ENCODE measurements at places on chromosomes 5 and 9.

DNA sequence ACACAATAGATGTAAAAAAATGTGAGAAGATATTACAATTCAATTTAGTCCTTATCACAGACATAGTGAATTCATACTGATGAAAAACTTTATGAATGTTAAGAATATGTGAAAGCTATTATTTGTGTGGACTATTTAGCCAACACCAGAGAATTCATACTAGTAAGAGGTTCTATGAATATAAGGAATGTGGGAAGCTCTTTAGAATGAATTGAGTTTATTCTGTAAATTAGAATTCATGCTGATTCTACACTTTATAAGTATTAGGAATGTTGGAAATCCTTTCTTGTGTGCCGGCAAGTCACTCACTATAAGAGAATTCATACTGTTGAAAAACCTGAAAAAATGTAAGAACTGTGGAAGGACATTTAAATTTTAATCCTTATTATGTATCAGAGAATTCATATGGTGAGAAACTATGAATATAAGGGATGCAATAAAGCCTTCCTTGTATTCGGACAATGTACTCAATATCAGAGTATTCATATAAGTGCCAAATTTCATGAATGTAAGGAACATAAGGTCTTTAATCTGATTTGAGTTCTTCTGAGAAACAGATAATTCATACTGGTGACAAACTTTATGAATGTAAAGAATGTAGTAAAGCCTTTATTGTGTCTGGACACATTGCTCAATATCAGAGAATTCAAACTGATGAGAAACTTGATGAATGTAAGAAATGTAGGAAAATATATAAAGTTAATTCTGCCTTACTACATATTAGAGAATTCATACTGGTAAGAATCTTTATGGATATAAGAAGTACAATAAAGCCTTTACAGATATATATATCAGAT, 21.6 kb upstream of the PCDHA1 start:
- no peak for DNase-seq

- no peak for DNase-seq
Observed at GRCh38 chr5:173304591-173304988, 23.6 kb downstream of the STC2 start.

DNA sequence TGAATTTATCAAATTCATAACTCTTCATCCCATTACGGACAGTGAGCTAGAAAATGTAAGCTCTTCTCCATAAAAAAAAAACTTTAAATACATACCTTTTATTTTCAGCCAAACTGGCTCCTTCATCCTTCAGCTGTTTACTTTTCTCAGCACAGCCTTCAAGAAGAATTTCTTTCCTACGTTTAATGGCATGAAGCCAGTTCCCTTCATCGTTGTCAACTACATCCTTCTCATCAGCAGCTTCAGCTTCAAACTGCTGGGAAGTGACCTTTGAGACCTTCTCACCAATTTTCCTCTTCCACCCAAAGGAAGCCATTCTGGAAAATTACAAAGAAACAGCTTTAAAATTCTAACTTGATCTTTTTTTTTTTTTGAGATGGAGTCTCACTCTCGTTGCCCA, 9.1 kb downstream of the TTC33 start:
- no peak for DNase-seq

DNA sequence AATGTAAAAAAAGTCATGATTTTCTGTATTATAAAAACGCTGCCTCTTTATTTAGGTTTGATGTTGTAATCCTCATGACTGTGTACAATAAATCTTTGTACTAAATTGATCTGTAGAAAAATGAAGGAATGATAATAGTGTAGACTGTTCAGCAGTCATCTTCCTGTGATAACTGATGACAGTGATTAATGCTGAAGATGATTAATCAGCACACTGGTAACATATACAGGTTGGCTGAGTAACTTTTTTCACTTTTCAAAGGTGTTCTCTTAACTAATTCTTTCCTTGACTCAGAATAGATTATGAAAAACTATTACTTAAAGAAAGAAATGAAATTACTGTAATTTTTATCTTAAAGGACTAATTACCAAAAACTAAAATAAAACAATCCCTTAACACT, 122.5 kb downstream of the RFX3 start:
- DNase-seq = no peak

DNA sequence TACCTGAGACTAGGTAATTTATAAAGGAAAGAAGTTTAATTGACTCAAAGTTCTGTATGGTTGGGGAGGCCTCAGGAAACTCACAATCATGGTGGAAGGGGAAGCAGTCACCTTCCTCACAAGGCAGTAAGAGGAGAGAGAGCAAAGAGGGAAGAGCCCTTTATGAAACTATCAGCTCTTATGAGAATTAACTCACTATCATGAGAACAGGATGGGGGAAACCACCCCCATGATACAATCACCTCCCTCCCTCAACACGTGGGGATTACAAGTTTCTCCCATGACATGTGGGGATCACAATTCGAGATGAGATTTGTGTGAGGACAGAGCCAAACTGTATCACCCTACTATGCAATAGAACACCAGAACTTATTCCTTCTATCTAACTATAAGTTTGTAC, 27.9 kb downstream of the CD274 start:
- no peak for DNase-seq

- DNase-seq = no peak
Observed at GRCh38 chr9:93255494-93255867, 71.5 kb downstream of the WNK2 start.

GRCh38 chr5:68240202-68240601, 24.6 kb downstream of the PIK3R1 start:
- no peak for DNase-seq

DNA sequence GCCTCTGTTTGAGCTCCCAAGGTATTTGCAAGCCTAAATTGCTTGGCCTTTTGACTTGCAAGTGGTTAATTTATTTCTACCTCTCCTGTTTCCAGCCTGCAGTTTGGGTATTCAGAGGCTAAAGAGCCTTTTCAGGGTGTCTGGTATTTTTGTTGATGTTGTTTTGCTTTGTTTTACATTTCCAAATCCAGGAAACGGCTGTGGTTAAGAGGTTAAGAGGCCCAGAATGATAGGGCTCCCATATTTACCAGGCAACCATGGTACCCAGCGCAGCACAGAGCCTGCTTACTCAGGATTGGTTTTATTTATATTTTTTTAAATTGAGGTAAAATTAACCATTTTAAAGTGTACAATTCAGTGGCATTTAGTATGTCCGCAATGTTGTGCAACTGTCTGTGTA, 92.1 kb downstream of the PDZD2 start:
- DNase-seq = no peak

- no peak for DNase-seq
Observed at GRCh38 chr5:61650661-61651060, 318.6 kb downstream of the ZSWIM6 start.

GRCh38 chr9:118575341-118576070, 793.7 kb downstream of the BRINP1 start:
- no peak for DNase-seq

DNA sequence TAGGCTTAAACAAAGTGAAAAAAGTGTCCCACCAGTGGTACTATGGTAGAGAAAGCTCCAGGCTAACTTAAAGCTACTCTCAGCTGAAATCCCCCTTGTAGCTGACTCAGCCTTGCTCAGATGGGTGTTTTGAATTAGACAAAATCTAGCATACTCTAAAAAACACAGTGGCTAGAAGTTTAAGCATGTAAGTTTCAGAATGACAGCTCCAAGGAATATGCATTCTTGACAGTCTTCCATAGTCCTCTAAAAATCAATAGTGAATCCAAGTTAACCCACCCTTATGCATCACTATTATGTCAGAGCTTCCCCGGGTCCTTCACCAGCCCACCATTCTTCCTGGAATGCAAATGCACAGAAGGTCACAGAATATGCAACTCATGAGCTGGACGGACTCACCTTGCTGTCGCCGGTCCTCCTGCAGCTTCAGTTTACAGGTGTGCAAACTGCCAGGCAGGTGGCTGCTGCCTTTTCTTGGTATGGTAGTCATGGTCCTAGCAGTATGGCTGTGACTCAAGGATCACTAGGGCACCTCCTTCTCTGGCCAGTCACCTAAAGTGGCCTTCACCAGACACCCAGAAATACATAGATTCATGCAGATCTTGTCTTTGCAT, 668 bp downstream of the RANBP3L start:
- DNase-seq = no peak

DNA sequence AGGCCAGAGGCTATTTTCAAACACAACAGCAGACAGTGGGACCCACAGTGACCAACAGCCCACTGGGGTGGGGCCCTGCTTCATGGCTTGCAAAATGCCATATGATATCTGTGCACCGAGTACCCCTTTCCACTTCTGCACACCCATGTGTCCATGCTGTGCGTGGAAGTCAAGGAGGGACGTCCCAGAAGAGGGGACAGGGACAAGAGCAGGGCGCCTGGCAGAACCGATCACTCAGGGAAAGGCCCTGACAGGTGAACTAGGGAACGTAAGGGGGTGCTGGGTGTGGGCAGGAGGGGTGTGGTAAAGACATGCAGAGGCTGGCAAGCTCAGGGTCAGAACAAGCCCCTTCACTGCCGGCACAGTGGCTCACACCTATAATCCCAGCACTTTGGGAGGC, 7.6 kb upstream of the TTLL11 start:
- DNase-seq = no peak

GRCh38 chr5:4295663-4296339, 700.2 kb downstream of the IRX1 start:
- no peak for DNase-seq

GRCh38 chr9:124128568-124129166, 117.1 kb downstream of the LHX2 start:
- DNase-seq = no peak

DNA sequence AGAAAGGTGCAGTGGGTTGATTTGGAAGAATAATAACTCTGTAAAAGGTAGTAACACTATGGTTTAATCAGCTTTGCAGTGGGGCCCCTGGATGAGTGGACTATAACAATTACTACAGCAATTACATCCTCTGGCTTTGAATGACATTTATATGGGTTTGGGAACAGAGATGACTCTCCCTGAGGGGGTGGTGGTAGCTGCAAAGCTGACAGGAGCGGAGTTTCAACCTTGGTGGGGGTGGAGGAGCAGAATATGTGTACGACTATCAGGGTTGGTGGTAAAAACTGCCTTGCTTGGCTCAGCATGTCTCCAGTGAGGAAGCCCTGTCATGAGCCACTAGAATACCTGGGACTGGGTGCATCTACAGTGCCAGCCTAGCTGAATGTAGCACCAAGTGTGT, 28.3 kb upstream of the NR3C1 start:
- no peak for DNase-seq

DNA sequence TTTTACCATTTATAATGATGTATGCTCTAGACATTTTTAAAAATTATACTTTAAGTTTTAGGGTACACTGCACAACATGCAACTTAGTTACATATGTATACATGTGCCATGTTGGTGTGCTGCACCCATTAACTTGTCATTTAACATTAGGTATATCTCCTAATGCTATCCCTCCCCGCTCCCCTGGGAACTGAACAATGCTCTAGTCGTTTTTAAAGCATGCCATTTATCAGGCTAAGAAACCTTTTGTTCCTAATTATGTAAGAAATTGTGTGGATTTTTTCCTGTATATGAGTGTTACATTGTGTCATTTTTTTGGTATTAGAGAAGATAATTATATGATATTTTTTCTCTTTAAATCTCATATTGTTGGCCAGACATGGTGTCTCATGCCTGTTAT, 72.8 kb upstream of the SGCD start:
- no peak for DNase-seq

GRCh38 chr5:1090538-1090937, 21.3 kb downstream of the SLC12A7 start:
- no peak for DNase-seq

- no peak for DNase-seq
Observed at GRCh38 chr5:57825031-57825686, 342.5 kb upstream of the ACTBL2 start.

DNA sequence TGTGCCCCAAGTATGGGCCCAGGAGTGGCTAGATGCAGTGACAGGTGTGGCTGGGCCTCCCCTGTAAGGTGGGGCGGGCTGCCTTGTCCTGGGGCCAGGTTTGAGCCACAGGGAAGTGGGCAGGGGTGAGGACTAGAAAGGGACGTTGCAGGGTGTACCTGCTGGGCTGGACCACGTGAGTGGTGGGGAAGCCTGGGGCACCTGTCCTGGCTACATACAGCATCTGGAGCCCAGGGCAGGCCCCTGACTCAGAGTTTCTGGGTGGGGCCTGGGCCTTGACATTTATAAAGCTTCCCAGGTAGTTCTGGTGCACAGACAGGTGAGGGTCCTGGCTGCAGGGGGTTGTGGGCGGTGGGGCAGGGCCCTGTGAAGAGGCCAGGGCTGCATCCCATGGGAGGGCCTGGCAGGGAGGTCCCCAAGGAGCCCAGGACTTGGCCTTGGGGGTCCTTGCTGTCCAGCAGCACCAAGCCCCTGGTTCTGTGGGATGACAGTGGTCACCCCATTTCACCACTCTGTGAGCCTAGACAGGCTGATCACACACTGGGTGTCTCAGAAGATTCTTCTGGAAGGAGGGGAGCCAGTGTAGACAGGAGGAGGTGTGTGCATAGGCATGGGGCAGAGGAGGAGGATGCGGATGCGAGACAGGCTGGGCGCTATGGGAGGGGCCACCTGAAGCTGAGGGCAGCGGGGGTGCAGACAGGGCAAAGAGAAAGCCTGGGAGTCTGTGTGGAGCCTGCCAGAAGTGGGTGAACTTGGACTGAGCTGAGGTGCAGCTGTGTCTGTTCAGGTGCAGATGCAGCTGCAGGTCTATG, 94.0 kb downstream of the PHF2 start:
- no peak for DNase-seq

GRCh38 chr9:90054810-90055209, 450.0 kb downstream of the GADD45G start:
- DNase-seq = no peak

DNA sequence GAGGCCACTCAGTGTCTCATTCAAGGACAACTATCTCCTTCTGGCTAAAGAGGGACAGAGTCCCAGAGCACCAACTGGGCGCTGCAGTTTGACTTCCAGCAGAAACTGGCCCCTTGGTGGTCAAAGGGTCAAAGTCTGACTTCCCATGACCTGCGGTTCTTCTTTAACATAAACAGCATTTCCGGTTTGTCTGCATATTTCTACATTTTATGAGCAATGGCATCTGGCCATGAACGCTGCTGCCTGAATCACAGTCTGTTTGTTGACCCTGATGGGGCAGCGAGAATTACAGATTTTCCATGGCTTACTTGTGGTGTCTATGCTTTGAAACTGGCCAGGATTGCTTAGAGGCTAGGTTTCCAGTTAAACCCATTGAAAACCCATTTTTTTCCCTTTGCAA, 1.3 kb downstream of the TNFSF15 start:
- DNase-seq = peak; percentile 33

DNA sequence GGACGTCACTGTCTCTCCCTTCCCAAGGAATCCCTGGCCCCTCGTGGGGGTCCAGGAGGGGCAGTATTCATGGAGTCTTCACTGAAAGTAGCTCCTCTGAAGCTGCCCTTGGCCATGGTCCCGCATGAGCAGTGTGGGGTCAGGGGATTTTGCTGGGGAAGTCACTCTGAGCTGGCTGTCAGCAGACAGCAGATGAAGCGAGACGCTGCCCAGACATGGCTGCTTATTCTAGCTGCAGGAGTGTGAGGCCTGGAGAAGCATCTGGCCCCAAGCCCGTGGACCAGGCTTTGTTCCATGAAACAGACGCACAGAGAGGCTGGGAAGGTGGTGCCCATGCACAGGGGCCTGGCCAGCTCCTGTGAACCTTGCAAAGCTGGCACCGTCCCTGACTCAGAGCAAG, 21.5 kb upstream of the ASS1 start:
- no peak for DNase-seq
